Dermis blood vessel endothelial cell (primary cell): ENCODE measurements at places on chromosomes 12 and 14.

GRCh38 chr12:59452259-59452658 lies 143.6 kb upstream of the SLC16A7 start:
- no peak for DNase-seq

DNA sequence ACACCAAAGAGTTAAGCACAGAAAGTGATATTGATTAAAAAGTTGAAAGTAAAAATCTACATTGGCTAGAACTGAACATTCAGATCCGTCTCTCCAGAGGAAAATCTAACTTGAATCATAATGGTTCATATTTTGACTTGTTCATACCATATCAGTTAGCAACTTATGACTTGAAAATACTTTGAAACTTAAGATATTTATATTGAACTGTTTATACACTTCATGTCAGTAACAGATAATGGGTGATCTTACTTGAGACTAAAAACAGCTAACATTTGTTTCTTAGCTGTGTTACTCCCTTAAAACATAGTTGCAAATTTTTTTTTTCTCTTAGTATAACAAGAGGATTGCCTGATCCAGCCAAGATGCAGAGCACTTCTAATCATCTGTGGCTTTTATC lies 3.6 kb downstream of the TBK1 start:
- DNase-seq: no peak

- DNase-seq: no peak
Measured at GRCh38 chr12:24479131-24479530, 469.8 kb downstream of the BCAT1 start.

DNA sequence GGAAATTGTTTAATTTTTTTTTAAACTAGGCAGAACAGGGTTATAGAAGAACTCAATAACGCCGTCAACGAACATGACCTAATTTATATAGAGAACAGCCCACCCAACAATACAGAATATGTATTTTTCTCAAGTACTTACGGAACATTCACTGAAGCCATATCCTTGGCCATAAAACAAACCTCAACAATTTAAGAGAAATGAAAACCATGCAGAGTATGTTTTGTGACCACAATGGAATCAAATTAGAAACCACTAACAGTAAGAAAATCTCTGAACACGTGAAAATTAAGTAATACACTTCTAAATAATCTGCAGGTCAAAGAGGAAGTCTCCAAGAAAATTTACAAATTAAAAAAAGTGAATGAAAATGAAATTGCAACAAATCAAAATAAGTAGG lies 9.4 kb downstream of the SART3 start:
- DNase-seq: no peak

DNA sequence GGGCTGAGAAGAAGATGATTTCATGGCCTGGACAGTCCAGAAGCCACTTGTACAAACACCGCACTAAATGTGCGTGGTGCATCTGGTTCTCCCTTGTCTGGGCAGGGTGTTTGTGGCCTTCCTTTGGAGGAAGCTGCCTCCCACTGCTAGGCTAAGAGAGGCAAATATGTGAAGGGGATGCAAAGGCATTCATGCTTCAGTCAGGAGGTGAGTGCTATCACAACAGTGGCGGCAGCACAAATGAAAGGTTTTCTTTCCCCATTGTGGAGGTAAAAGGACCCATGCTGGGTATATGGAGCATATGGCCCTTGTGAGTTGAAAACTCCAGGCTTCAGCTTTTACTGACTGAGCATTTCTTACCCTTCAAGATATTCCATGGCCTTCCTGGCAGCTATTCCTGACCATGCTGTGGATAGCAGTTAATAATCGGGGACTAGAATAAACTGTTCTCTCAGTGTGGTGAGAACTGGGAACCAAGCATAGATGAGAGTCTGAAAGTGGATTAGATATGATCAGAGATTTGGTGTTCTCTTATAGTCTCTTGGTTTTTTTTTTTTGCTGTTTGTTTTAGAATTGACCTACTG lies 69.9 kb downstream of the MYRFL start:
- DNase-seq: no peak

GRCh38 chr14:61581340-61581739 lies 114.0 kb upstream of the HIF1A start:
- DNase-seq: no peak

DNA sequence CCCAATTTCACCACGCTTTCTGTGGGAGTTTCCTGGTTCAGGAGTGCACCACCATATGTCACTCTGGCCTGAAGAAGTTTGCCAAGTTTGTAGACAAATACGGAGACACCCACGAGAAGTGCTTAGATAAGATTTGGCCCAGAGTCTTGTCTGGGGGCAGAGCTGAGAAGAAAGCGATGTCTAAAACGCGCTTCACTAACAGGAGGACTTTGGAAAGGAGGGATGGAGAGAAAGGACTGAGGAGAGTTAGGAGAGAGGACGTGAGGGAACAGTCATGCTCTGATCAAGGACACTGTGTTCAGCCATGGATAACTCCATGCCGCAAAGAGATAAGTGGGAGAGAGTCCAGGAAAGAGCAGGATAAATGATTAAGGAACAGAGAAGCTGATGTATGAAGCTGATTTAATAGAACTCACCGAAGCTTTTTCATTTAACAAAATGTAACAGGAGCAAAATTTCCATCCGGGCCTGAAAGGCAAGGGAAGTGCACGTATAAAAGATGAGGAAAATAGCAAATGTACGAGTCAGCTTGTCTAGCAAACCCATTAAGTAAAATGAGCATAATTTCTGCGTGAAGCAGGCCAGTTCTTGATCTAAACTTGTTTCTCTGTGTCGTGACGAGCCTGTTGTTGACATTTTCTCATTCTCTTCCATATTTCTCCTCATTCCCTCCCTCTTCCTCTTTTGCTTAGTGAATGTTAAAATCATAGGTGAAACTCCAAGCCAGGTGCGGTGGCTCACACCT lies 23.4 kb upstream of the MAP3K9 start:
- DNase-seq: no peak

- no peak for DNase-seq
Measured at GRCh38 chr12:85695097-85695715, 141.0 kb downstream of the RASSF9 start.

GRCh38 chr12:114659084-114659483 lies 24.9 kb downstream of the TBX3 start:
- no peak for DNase-seq
